Muscle of leg (tissue), 16 donors: ENCODE measurements at places on chromosomes 16 and 17.

GRCh38 chr16:6852643-6853225, 479.9 kb upstream of the RBFOX1 start:
- no peak for DNase-seq

GRCh38 chr17:50841949-50842354, 6.6 kb downstream of the WFIKKN2 start:
- peak; percentile 83 for DNase-seq

DNA sequence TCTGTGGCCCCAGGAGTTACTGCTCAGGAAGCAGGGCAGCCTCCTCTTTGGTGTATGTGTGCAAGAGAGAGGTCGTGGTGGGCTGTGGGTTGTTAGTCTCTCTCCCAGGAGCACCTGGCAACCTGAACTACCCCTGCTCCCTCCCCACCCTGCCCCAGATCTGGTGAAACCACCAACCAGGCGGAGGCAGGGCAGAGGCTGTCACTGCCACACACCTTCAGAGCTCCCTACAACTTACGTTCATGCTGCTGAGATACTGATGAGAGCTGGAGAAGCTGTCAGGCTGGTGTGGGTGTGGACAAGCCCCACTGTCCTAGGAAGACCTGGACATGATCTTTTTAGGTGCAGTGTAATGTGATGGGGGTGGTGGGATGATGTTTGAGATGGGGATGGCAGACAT, 24.3 kb downstream of the GOSR2 start:
- no peak for DNase-seq

- no peak for DNase-seq
Measured at GRCh38 chr17:9755083-9755482, 36.3 kb downstream of the DHRS7C start.

GRCh38 chr17:51765282-51766135, 393.0 kb downstream of the CA10 start:
- no peak for DNase-seq

DNA sequence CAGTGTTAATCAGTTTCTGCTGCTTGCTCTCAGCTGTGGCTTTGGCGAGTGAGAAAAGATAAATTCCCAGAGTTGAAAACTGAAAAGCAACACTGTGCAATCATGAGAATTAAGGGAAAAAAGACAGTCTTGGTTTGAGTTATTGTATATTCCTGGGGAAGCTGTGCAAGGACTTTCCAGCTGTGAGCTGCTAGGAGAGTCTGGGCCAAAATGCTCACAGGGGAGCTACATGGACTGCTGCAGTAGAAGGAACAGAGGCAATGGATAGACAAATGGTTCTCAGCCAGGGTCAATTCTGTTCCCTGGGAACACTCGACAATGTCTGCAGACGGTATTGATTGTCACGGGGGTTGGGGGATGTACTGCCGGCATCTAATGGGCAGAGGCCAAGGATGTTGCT, 102.0 kb upstream of the ADAMTS18 start:
- DNase-seq = peak; percentile 95

DNA sequence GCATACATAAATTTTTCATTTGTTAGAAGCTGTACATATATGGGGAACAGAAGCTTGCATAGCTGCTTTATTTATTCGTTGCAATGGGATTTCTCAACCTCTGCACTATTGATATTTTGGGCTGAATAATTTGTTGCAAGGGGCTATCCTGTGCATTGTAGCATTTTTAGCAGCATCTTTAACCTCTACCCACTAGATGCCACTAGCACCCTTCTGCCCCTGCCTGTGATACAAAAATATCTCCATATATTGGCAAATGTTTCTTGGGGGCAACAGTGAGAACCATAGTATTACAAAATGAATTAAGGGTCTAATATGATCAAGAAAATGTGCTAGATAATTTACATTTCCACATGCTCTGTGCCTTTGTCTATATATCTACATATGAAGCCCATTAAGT, 1401.0 kb downstream of the CDH11 start:
- no peak for DNase-seq

DNA sequence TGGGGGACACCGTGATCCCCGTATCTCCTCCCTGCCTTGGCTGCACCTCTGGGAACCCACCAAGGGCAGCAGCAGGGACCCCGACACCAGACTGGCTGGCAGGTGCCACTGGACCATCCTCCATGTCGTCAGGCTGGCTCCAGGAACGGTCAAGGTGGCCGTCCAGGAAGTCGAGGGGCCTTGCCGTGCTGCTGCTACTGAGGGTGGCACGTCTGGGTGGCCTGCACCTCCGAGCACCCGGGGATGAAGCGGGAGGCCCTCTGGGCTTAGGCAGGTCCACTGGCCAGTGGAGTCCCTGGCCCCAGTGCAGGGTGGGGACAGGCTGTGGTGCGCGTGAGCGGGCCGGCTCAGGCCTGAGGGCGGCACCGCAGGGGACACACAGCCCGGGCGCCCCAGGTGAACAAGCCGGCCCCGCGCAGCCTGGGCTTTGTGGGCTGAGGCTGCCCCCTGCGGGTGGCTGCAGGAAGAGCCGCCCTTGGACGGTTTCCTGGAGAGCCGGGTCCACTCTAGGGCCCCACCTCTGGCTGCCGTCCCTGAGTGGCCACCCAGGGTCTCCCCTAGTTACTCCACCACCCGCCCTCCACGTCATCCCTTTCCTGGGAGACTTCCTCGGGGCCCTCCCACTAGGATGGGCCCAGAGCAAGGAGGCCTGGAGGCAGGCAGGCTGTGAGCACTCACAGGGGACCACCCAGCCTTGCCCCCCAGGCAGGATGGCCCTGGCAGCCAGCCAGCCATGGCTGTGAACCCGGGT, 42.8 kb upstream of the ZC3H18 start:
- DNase-seq = peak; percentile 87

- DNase-seq = peak; percentile 42
Measured at GRCh38 chr17:59621771-59622170, 2.1 kb downstream of the CLTC start.
